ENCODE measurements at places on chromosomes 6 and 20.

GRCh38 chr20:45842169-45842812 lies 8.7 kb downstream of the SNX21 start:
- DNase-seq: no peak

GRCh38 chr20:44356353-44356723 lies 839 bp downstream of the HNF4A start:
- DNase-seq: no peak

GRCh38 chr20:34293589-34293988 lies 9.6 kb downstream of the AHCY start:
- DNase-seq: no peak

GRCh38 chr6:78896227-78896626 lies 28.9 kb downstream of the IRAK1BP1 start:
- no peak for DNase-seq

Measured in brain microvascular endothelial cell (primary cell).